Activated CD4-positive, alpha-beta T cell treated with anti-CD3 and anti-CD28 coated beads, Interleukin-2, amount 10 ng/mL, durations not matched to agents 24 days and 14 days (primary cell): ENCODE measurements at places on chromosomes 1 and 21.

- no peak for DNase-seq
These were observed 11.9 kb downstream of the CEP350 start for GRCh38 chr1:179966551-179966950.

- peak; percentile 77 for DNase-seq
These were observed 162.6 kb downstream of the RUNX1 start for GRCh38 chr21:34886240-34887104.

- no peak for DNase-seq
These were observed 393 bp downstream of the ELAPOR1 start for GRCh38 chr1:109114342-109114674.

DNA sequence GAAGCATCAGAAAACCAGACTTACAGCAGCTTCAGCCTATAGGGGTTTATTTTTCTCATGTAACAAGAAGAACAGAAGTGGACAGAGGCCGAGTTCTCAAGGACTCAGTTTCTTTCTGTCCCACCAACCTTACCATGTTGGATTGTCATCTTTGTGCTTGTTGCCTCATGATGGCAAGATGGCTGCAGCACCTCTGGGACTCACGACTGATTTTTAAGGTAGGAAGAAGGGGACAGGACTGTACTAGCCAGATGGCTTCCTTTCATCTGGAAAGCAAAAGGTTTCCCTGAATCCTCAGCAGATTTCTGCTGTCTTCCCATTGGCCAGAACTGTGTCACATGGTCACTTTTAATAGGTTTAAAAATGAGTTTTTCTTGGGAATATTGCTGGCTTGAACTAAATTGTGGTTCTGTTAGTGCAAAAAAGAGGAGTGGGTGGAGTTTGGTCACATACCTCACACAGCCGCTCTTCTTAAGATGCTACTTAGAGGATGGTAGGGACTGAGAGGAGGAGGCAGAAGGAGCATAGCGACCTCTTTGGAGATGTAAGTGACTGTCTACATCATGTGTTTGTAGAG lies 48.1 kb upstream of the ENAH start:
- DNase-seq: no peak

GRCh38 chr1:54794451-54795355 lies 6.4 kb downstream of the TTC22 start:
- DNase-seq: no peak

GRCh38 chr1:44086692-44087474 lies 31.7 kb upstream of the KLF17 start:
- no peak for DNase-seq

DNA sequence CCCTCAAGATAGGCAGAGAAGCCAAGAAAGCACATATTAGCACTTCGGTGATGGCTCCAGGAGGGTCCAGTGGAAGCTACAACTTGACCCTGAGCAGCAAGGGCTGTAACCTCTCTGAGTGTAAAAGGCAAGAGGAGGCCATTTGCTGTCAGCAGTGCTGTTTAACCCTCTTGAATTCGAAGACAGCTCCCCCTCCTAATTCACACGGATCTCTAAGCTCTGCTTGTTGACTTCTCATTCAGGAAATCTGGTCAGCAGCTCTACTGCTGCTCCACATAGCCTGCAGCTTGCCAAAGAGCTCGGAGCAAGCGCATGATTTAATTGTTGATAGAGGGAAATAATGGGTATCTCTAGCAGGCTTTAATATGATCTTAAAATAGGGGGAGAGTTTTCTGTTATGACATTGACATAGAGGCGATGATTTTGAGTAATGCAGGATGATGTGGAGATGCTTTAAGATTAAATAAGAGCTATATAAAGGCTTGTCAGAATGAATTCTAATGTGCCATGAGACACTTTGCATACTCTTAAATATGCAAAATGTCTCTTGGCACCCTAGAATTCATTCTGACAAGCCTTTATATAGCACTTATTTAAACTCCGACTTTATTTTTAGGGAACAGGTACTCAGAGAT lies 79.4 kb upstream of the USH2A start:
- DNase-seq: no peak

DNA sequence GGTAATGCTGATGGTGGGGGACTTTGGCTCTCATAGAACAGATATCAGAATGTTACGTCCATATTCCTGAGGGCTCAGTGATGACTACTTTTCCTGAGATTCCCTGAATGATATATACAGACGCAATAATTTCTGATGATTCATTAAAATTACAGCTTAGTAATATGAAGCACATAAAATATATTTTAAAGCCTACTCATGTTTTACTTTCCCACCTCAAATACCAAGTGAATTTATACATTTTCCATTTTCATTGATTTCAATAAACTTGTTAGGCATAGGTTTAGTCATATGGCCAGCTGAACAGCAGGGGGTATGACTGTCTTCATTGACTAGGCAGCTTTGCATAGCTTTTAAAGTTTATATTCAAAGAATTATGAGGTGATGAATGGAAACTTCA lies 26.2 kb upstream of the PDC start:
- DNase-seq: no peak

DNA sequence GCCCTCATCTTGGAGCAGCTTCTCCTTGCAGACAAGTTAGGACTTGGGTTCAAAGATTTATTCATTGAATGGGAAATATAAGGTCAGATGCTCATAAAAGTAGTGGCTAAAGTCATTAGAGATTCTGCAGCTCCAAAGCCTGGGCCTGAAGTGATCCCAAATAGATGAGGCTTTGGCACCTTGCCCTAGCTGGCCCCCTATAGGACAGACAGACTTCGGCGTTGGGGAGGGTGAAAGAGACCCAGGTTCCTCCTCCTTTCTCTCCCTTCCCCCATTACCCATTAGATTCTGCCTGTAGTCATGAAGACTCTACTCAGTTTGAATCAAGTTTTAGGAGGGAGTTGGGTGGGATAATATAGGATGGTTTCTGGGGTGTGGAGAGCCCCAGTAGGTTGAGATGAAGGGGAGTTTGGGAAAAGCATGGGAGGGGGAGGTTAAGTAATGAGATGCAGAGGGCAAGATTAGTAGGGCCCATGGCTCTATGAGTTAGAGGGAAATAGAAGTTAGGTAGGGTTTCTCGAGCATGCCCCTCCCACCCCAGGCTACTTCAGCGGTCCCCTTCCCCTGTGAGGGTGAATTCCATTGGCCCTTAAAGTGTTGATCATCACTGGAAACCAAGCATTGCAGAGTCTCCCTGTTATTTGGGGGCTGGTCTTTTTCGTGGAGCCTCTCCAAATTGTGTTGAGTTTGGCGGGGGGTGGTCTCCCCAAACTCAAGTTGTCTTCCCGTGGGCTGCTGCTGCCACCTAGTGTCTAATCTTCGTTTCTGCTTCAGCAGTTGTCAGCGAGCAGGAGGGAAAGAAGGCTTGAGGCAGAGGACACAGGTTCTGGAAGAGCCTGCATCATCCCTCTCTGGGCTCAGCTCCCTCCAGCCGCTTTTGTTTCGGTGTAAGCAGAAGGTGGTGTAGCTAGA lies 2.1 kb upstream of the AHDC1 start:
- DNase-seq: peak; percentile 89
